ENCODE measurements at places on chromosomes 12 and 14.
A peak's percentile ranks its signal among the peaks of the same experiment; 100 is the strongest.

DNA sequence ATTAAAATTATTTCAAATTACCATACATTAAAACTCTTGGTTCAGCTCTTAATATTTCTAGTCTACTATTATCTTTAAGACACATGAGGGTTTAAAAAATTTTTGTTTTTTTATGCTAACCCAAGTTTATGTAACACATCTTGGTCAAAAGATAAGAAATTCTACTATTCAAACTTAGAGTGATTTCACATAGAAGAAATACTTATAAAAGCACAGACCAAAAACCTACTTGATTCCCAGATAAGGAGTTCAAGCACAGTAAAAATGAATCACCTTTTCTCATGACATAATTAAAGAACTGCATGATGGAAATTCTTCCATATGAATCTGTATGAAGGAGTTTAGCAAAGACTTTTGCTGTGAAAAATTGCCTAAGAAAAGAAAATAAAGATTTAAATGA lies 13.9 kb downstream of the PPP2R3C start:
- DNase-seq, result no peak

- no peak for DNase-seq
These were observed 652 bp downstream of the BAZ1A start for GRCh38 chr14:34874386-34875030.

- no peak for DNase-seq
These were observed 276.5 kb downstream of the ZFP36L1 start for GRCh38 chr14:68516342-68516741.

GRCh38 chr14:23056956-23057756 lies at the start of gene CDH24:
Gene CDH24 (minus strand): TSS chr14:23057520. CDS start chr14:23055733, 1,787 bp downstream.
- no peak for DNase-seq

GRCh38 chr12:7130701-7131501 lies 730 bp downstream of the CLSTN3 start:
- DNase-seq, result no peak

GRCh38 chr12:102950107-102950949 lies 7.1 kb upstream of the ASCL1 start:
- DNase-seq, result no peak

DNA sequence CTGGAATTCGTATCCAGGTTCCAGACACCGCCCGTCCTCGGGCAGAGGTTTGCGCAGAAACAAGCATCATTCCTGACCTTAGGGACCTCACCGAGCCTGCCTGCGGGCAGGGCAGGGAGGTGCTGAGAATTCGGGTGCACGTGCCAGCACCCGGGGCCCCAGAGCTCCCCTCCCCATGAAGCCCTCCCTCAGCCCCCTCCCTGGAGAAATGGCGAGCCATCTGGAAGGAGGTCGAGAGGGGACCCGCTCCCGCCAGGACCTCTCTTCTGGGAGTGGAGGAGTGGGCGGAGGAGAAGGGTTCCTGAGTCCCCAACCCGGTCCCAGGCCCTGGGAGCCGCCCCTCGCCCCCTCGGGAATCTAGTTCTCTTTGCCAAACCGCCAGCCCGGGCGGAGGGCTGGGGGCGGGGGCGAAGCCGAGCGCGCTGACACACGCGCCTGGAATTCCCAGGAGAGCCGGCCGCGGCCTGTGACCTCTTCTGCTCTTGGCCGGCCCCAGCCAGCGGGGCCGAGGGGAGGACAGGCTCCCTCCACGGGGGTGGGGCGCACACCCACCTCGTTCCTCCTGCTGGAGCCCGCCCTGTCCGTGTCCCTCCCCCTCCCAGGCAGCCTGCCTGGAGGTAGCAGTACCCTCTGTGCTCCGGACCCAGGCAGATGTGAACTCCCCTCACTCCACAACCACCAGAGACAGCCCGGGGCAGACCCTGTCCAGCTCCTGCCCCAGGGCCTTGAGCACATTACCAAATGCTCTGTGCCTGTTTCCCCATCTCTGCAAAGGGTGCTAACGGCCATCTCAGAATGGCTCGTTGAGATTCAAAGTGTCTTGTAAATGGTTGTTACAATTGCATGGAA lies 23.0 kb upstream of the GPR132 start:
- no peak for DNase-seq

DNA sequence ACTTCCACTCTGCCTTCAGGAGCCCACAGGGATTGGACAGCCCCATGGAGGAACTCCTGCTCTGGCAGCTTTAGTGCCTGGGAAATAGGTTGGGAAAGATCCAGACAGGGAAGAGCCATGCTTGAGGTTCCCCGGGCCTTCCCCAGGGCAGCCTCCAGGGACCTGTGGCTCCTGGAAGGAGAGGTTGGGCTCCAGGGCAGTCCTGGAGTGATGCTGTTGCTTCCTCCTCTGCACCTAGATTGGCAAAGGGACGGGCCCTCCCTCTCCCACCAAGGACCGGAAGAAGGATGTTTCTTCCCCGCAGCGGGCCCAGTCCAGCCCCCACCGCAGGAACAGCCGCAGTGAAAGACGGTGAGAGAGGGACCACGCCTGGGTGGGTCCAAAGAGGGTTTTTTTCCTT lies 16.5 kb downstream of the VASH1 start:
- no peak for DNase-seq

DNA sequence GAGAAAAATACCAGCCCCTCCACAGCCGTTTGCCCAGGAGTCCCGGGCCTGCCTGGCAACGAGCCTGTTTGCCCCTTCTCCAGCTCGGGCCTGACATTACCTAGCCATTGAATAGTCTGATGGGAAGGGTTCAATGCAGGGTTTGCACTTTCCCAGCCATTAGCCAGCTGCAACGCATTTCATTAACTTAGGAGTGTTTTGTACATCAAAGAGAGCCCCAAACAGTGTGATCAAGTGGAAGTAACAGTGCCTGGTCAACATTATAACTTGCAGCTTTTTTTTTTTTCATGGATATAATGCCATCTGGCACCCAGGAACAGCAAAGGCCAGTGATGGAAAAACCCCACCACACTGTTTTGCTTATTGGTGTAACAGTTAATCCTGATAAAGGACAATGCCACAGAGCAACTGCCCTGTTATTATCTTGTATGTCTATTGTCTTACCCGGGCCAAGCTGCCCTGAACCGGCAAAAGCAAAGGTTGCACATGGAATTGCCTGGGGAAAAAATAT lies 38.0 kb downstream of the BTG1 start:
- peak; percentile 91 for DNase-seq

- DNase-seq, result no peak
These were observed 268.4 kb upstream of the PELI2 start for GRCh38 chr14:55849833-55850232.

GRCh38 chr12:74608231-74608775 lies 70.7 kb downstream of the ATXN7L3B start:
- no peak for DNase-seq

- DNase-seq, result no peak
These were observed 25.5 kb downstream of the SLC25A3 start for GRCh38 chr12:98618952-98619351.

GRCh38 chr12:68675101-68675842 lies 11.5 kb upstream of the NUP107 start:
- no peak for DNase-seq

GRCh38 chr14:73721101-73721821 lies 7.1 kb upstream of the PNMA1 start:
- no peak for DNase-seq

DNA sequence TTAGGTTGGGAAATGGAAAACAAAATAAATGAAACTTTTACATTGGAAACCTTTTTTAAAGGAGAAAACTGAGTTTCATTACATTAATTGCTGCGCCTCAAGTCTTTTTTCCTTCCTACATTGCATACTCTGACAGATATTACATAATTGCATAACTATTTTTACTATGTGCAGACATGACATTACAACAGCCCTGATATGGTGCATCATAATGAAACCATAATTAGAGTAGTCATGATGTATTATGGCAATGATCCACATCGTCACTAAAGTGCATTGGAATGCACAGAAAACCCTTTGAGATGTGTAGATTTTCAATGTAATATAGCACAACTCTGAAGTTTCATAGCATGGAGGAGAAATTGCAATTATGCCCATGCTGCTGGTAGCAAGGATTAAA lies 217.8 kb upstream of the NPAS3 start:
- DNase-seq, result no peak

DNA sequence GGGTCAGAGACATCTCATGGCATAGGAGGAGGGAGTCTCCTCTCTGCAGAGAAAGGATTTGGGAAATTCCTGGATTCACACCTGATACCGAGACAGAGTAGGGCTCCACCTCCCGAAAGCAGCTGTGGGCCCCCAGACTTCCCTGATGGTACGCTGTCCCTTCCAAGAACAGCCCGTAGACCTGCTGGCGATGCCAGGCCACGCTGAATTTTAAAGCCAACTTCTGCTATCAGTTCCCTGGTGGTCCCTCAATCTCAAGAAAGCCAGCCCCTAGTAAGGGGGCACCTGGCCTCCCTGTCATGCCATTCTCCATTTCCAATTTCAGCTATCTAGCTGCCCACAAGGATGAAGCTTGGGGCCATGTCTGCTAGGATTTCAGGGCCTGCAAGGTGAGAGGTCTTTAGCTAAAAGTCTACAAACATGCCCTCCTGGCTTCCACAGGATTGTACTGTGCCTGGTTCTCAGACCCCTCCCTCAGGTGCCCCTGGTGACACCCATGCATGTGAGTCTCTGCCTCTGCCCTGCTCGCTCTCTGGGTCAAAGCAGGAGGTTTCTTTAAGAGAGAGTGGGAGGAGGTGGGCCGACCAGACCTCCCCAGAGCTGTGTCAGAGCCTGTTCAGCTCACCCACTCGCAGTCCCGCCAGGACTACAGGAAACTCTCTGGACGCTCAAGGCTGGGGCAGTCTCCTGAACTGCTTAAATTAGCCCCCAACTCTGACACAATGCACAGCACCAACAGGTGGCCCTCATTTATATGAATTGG lies 30.5 kb downstream of the ANO2 start:
- no peak for DNase-seq

DNA sequence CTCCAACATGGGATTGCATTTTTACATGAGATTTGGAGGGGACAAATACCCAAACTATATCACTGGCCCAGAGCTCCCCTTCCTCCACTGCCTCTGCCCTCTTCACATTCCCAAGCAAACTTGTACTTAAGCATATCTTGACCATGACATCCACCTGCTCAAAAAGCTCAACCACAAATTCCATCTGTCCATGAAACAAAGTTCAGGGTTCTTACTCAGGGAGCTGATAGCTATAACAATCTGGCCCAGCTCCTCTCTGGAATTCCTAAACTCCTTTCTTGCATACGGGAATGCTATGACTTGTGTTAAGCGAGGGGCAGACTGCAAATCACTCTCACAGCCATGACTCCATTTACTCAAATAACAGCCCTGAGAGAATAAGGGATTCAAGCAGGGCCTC lies 152.1 kb downstream of the GALC start:
- no peak for DNase-seq

DNA sequence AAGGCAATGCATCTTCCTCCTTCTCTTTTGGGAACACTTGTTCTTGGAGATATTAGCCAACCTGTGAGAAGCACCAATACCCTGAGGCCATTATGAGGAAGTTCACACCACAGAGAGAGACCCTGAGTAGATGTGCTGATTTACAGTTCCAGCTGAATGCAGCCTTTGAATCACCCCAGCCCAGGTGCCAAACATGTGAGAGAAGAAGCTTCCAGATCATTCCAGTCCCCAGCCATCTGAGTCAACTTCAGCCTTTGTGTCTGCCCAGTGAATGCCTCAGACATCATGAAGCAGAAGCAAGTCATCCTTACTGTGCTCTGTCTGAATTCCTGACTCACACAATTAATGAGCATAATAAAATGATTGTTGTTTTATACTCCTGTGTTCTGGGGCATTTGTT lies 25.1 kb downstream of the C12orf42 start:
- DNase-seq, result no peak

GRCh38 chr12:41719214-41719613 lies 425.5 kb downstream of the GXYLT1 start:
- DNase-seq, result no peak

Measured in NCI-H524 treated with DMSO at 0.1 percent for 48 hours (cell line).